ENCODE measurements at places on chromosomes 2 and 18.
A peak's percentile ranks its signal among the peaks of the same experiment; 100 is the strongest.

DNA sequence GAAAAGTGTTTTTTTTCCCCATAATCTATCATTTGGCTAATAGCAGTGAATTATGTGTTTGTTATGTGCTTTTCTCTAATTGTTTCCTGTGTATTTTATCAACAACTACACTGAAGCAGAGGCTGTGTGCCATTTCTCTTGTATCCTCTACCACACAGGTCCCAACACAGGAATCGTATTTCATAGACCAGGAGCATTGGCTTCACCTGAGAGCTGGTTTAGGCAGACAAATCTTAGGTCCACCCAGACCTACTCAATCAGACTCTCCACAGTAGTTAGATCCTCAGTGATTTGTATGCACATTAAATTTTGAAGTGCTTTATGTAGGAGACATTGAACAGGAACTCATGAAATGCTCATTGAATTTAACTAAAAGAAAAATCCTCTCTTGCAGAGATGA is 109.2 kb downstream of the FSHR start:
- no peak for DNase-seq

DNA sequence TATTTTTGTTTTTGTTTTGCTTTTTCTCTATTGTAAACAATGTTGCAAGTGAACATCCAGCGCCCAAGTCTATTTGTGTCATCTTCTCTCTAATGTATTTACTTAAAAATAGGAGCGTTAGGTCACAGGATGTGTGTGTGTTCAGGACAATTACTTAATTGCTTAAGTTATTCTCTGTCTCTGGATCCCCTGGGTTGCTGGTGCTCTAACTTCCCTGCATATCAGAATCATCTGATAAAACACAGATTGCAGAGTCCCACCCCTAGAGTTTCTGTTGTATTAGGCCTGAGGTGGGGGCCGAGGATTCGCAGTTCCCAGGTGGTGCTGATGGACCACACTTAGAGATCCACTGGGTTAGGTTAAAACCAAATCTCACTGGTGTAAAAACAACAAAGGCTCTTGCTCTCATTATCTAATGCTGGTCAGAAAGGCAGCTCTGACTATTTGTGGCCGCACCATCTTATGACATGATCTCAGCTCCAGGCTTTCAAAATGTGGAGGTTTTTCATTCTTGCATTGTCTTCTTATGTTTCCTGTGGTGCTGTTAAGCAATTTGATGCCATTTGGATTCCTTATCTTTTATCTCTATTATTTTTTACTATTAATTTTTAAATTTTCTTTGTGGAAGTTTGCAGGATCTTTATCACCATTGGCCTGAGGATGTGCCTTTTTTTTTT is 87.7 kb downstream of the CLIP4 start:
- DNase-seq = no peak

- no peak for DNase-seq
Measured at GRCh38 chr2:120707816-120708215, 27.9 kb upstream of the GLI2 start.

GRCh38 chr2:231720987-231721966 is 13.0 kb downstream of the PTMA start:
- peak; percentile 90 for DNase-seq

- peak; percentile 35 for DNase-seq
Measured at GRCh38 chr2:10303694-10304378, 1.1 kb downstream of the HPCAL1 start.

DNA sequence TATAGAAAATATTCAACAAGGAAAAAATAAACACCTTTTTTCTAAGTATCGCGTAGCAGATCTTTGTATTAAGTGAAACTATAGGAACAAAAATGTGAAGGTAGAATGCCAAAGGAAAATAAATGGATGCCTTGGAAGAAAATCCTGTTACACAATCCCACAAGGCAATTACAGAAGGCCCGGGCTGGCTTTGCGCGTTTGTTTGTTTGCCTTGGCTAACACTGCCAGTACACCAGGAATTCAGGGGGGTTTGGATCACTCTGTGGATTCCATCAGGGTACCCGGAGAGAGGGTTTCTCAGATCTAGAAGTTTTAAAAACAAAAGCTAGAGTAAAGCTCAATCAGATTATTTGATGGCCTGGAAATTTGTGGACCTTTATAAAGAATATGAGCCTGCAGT is 478.3 kb downstream of the FBXO15 start:
- no peak for DNase-seq

- peak; percentile 25 for DNase-seq
Measured at GRCh38 chr2:168889635-168890005, 610 bp downstream of the SPC25 start.

- DNase-seq = peak; percentile 11
Measured at GRCh38 chr2:48589170-48589767, 28.4 kb upstream of the GTF2A1L start.

DNA sequence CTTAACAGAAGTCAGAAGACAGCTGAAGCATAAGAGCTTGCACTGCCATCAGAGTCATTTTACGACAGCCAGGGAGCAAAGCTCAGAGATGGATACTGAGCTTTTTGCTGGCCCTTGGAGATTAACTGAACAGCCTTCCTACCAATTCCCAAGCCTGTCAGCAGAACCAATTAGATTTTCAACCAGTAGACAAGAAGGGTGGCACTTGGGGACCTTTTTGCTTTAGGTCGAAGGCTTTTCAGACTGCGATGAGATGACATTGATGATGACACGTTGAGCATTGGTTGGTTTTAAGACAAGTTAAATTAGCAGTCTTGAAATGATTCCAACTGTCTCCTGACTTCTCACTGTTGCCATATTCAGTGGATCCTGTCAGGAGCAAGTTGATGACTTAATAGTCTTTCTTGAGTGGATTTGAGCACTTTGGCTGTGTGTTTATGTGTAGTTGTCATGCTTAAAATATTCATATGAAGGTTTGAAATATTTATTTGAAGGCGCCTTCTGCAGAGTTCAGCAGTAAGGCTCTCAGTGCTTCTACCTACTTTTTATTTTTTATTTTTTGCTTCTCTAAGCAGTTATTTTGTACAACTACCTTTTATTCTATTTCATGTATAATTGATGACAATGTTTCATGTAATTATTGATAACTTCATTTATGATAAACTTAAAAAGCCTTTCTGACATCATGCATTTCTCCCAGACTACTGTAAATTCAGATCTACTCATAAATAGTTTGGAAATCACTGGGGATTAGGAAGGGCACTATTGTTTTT is 256.7 kb downstream of the CAMKMT start:
- DNase-seq = no peak

DNA sequence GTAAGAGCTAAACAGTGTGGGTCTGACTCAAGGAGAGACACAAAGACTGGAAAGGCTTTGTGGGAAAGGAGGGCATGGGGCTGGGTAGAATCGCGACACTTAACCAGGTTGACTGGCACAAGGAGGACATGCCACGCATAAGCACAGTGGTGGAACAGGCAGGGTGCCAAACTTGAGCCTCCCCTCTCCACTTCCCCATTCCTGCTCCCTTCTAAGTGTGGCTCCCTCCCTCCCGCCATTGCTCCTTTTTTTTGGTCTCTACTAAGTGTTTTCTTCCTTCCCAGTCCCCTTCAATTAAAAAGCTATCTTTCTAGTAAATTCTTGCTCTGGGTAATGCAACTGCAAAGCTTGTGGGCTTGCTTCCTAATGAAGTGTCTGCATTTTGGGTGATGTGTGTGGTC is 40.3 kb upstream of the ZFP36L2 start:
- DNase-seq = no peak

GRCh38 chr2:158746488-158746887 is 48.6 kb upstream of the DAPL1 start:
- no peak for DNase-seq

DNA sequence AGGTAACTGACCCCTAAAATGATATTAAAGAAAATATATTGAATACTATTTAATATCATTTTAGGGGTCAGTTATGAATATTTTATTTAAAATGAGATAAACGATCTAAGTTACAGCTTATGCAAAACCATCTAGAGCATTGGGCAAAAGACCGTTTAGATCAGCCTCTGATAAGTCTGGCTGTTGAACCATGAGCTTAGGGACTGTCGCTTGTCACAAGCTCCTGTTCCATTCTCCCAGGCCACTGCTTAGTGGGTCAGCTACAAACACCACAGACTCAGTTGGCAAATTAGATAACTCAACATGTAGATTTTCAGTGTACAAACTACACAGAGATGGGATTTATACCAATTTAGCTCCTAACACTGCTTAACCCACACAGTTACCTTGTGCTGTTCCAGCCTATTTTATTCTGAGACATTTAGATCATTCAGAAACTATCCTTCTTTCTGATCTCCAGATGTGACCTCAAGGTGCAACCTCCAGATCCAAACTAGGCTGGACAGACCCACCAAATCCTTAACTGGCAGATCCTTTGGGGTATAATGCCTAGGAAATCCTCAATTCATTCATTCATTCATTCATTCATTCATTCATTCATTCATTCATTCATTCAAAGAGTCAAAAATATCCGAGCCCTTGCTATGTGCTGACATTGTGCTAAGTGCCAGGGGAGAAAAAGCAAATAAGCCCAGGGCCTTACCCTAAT is 82.8 kb downstream of the HRH4 start:
- no peak for DNase-seq

DNA sequence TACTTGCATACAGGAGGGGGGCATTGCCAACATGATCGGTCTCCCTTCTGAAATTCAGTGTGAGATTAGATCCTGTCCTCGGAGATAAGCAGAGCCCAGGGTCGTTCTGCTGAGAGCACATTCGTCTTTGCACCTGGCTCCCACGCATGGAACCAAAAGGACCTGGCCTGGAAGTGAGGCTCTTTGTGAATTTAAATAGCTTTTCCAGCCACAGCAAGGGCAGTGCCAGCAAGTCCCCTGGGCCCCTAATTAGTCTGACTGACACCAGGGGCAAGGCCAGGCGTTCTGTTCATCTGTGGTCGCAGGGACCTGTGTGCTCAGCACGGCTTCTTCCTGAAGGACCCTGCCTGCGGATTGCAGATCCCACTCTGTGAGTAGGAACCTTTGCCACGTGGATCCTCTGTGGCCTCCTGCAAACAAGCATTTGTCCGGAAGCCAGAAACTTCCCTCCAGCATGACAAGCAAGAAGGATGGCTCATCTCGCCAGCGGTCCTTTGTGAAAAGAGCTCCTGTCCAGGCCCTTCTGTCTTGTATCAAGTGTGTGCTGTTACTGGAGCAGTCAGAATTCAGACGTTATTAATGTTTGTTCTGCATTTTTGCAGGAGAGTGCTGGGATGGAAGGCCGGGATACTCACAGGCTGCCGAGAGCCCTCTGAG is 128.7 kb downstream of the TPO start:
- DNase-seq = no peak

DNA sequence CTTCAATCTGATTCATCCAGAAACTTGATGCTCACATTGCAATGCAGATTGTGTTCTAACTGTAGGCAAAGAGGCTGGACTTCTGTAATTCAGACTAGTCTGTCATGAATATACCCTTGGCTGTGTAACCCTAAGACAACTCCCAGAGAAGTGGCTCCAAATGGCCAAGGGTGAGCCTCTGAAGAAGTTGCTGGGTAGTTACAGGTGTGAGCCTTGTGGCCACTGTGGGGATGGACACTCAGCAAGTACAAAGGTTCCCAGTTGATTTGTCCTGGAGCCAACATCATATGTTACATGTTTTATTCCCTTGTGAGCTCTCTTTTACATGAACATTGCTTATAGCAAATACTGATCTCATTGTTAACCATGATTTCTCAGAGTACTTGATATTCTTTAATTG is 94.8 kb upstream of the KCNJ3 start:
- DNase-seq = no peak

GRCh38 chr2:236546561-236547002 is 23.0 kb upstream of the ACKR3 start:
- peak; percentile 75 for DNase-seq

DNA sequence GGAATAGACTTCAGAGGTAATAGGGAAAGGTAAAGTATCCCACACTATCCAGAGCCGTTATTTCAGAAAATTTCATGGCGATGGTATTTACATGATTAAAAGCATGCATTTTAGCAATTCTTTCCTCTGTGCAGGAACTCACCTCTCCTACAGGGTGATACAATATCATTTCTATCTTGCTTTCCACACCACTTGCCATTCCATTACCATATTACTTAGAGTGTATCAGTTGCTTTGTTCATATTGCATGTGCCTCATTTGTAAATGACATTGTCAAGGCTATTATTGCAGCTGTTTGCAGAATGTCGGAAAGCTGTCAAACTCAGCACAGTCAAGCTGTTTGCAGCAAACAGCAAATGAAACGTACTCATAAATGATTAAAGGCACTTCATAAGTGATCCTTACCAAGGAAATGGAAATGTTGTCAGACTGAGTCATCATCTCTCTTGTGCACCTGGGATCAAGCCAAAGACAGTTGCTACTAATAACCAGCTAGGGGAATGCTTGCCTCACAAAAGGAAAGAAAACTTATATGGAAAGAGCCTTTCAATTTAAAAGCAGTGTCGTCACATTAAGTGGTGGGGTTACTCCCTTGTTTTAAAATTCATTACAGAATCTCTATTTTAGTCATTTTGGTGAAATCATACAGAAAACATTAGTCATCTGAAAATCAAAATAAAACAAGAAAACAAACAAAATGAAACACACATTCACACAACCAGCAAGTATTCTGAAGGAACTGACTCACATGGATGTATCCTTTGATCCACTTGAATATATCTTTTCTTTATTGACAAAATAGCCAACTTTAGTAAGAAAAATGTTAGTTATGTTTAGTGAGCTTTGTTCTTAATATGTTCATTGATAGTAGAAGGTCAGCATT is 1064.1 kb upstream of the CNTNAP5 start:
- DNase-seq = no peak

- DNase-seq = peak; percentile 35
Measured at GRCh38 chr2:68835621-68836020, 35.6 kb downstream of the BMP10 start.

DNA sequence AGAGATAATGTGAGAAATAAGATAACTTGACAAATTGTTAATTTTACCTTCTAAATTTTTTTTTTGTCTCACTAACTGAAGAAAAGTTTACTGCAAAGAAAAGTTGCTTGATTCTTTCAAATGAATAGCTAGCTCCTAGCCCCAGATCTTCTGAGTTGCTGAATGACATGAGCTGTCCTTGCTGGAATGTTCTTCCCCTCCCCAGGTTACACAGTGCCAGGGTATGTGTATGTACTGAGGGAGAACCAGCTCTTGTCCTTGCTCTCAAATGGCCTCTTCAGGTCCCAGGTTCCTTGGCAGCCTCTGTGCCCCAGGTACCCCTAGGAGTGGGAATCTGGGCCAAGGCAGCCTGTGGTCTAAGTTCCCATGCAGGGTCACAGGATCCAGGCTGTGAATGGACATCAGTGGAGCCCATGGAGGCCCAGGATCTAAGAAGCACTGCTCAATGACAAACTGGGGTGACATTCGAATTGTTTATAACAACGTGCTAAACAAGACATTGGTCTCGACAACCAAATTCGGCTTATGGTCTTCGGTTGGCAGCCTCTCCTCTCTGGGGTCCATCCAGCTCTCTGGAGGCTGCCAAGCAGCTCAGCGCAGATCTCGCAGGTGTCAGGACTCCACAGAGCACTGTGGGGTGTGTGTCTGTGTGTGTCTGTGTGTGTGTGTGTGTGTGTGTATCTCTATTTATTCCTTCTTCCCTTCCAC is 17.1 kb upstream of the INO80C start:
- no peak for DNase-seq

DNA sequence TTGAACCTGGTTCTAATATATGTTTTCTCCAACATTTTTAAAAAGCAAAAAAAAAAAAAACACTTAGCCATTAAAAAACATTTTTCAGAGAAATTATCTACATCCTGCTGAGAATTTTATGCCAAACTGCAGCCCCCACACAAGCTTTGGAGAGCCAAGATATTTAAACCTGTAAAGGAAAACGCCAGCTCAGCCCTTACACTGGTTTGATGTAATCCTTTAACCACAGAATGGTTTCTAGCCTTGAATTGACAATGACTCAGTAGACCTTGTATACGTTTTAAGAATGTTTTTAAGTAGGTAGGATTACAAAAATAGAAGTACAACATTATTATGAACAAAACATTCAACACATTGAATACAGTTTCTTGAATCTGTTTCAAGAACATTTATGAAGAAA is 113.6 kb downstream of the BABAM2 start:
- no peak for DNase-seq

Data from GM12865 (cell line).